Stimulated activated CD4-positive, alpha-beta T cell treated with anti-CD3 and anti-CD28 coated beads, Interleukin-15, amount 100 ng/mL, for 24 hours (primary cell): ENCODE measurements at places on chromosomes 16 and 17.

DNA sequence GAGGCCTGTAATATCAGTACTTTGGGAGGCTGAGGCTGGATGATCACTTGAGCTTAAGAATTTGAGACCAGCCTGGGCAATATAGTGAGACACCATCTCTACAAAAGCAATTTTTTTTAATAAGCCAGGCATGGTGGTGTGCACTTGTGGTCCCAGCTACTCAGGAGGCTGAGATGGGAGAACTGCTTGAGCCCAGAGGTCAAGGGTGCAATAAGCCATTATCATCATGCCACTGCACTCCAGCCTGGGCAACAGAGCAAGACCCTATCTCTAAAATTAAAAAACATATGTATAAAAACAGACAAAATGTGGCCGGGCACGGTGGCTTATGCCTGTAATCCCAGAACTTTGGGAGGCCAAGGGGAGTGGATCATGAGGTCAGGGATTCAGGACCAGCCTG is 3.2 kb upstream of the ZNF785 start:
- no peak for DNase-seq

- DNase-seq: no peak
Observed at GRCh38 chr17:34895383-34895782, 65.9 kb downstream of the CCT6B start.

GRCh38 chr16:80656711-80657150 is 115.9 kb downstream of the DYNLRB2 start:
- DNase-seq: peak; percentile 50

DNA sequence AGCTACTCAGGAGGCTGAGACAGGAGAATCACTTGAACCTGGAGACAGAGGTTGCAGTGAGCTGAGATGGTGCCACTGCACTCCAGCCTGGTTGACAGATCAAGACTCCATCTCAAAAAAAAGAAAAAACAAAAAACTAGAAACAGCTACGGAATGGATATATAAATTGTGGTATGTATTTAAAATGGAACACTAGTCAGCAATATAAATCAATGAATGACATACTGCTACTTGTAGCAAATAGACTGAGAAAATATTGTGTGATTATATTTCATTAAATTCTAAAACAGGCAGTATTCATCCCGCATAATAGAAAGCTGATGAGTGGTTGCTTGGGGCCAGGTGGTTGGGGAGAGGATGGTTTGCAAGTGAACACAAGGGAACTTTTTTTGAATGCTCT is 261.7 kb downstream of the BCAS3 start:
- DNase-seq: no peak

DNA sequence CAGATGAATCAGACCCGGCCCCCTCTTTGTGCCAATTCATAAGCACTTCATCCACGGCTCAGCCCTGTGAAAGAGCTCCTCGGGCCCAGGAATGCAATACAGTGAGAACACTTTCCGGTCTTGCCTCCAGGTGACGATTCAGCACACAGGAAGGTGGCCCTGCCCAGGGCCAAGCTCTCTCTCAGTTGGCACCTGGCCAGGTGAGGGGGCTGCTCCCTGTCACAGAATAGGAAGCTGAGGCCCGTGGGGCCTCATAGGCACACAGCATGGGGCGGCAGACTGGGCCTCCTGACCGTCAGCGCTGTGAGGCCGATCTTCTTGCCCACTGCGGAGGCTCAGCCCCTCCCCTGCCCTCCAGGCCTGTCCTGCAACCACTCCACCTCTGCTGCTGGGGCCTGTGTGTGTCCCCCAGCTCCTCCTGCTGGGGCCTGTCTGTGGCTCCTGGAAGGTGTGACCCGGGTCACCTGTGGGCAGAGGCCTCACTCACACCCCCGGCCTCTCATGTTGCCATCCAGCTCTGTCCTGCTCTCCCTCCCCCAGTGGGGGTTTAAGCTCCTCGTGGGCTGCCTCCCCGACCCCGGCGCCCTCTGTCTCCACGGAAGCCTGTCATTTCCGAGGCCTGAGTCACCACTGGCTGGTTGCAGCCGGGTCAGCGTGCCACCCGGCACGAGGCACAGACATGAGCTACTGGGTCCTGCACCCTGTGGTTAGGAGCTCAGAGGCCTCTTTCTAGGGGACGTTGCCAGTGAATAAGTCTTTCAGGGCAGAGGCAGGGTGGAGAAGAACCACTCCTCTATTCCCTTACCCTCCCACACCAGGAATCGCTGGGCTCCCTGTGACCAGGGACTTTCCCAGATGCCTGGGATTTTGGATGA is 114.4 kb downstream of the SEC14L1 start:
- no peak for DNase-seq

- DNase-seq: no peak
Observed at GRCh38 chr16:58503166-58503862, 3.4 kb downstream of the NDRG4 start.

- no peak for DNase-seq
Observed at GRCh38 chr16:7270823-7271222, 61.8 kb upstream of the RBFOX1 start.

GRCh38 chr17:61063528-61063927 is 336.1 kb upstream of the TBX2 start:
- no peak for DNase-seq

DNA sequence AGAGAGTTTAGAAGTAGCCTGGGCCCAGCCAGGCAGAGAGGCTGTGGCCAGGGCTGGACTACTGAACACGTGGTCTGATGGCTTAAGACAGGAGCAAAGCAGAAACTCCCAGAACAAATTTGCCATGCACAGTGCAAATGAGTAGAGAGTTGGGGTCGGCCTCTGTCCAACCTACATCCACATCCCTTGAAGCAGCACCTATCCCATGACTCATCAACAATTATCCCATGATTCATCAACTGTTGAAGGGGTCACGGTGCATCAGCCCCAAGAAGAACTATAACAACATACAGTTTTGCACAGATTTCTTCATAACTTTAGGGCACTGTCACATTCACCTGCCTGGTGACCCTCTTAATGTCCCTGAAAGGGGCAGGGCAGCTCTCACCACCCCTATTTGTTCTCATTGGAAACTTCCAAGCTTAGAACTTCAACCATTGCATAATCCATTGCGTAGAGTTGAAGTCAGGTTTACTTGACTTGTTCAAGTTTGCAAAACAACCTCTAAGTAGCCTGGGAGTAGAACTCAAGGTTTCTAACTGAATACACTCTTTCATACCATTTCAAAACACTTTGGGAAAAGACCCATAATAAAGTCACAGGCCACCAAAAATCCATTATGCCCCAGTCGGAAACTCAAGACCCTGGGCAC is 235.2 kb upstream of the CDH5 start:
- no peak for DNase-seq

- no peak for DNase-seq
Observed at GRCh38 chr16:27906883-27907282, 156.6 kb downstream of the GSG1L start.

- DNase-seq: no peak
Observed at GRCh38 chr16:11235703-11235991, 20.4 kb downstream of the SOCS1 start.

DNA sequence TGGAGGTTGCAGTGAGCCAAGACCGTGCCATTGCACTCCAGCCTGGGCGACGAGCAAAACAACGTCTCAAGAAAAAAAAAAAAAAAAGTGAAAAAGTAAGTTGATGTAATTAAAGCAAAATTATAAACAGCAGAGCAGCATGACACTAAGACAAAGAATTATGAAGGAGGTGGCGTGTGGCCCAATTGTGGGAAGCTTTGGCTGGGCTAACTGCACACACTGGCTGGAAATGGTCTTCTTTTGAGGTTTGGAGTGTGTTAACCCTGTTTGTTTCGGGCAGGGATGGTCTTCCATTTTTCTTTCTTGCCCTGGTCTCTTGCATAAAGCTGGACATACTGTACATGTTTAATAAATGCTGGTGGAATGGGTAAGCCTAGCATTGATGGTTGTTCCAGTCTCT is 54.8 kb downstream of the RAP1GAP2 start:
- no peak for DNase-seq

GRCh38 chr17:17738901-17739300 is 57.6 kb downstream of the RAI1 start:
- DNase-seq: no peak

GRCh38 chr16:856101-856500 is 55.6 kb upstream of the GNG13 start:
- no peak for DNase-seq

- no peak for DNase-seq
Observed at GRCh38 chr17:30300818-30301217, 9.1 kb upstream of the BLMH start.

DNA sequence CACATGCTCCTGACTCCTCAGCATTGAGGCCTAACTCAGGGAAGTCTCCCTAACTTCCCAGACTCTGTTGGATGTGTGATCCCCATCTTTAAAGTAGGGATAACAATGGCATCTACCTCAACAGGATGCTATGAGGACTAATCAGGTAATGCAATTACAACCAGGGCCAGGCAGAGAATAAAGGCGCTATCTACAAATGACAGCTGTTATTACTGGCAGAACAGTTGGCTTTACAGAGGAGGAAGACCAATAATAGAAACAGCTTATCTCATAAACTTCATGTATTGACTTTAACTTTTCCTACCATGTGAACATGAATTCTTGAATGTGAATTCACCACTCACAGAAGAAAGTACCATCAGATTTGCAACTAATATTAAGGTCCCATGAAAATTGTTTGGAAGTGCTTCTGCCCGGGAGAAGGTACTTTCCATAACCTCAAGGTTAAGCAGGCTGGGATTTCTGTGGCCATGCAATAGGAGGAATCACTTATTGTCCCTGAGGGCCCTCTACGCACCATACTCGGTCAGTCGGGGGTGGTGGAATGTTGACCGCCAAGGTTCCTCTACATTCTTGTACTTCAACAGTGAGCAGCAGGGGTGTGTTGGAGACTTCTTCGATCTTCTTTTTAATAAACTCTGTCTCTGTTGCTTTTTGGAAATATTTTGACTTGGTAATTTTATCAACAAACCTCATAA is 22.6 kb upstream of the ERN1 start:
- no peak for DNase-seq

GRCh38 chr17:8922928-8923327 is 42.6 kb downstream of the PIK3R5 start:
- no peak for DNase-seq

- DNase-seq: no peak
Observed at GRCh38 chr16:19218581-19218980, 50.5 kb downstream of the SYT17 start.

- no peak for DNase-seq
Observed at GRCh38 chr16:30990105-30990504, 5.1 kb downstream of the HSD3B7 start.

- no peak for DNase-seq
Observed at GRCh38 chr17:75454193-75454592, 2.2 kb upstream of the TMEM94 start.

DNA sequence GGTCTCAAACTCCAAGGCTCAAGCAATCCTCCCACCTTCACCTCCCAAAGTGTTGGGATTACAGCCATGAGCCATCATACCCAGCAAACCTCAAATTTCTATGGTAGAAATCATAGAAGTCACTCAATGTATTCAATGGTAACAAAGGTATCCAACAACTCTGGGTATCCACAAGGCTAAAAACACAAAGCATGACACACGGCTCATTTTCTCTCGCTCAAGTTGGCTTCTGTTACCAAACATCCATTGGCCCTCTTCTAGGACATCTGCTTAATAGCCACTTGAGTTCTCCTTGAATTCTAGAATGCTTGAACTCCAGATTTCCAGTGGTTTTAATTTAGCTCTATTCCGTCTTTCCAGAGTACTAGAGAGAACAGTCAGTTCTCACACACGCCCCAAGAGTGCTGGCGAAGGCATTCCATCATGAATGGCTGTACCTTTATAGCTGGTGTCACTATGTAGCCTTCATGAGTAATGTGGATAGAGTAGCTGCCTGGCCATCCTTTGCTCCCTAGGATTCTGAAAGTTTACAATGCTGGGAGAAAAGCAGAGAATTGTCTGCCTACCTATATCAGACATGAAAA is 42.6 kb downstream of the SPAG9 start:
- DNase-seq: no peak

GRCh38 chr17:44333371-44333770 is 8.7 kb upstream of the SLC25A39 start:
- no peak for DNase-seq

DNA sequence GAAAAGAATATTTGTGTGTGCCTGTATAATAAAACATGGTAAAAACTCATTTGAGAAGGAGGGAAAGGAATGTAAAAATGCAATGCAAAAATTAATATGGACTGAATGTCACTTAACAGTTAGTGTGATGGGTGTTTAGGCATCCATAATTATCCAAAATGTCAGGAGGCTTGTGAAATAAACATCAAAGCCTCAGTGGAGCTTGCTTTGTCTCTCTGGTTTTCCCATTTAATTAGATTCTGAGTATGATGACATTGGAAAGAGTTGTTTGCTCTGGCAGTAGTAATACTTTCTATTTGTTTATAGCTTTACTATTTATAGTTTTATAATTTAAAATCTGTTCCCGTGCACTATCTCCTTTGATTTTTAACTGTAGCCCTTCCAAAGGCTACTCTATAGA is 51.9 kb downstream of the CNTNAP4 start:
- DNase-seq: no peak

DNA sequence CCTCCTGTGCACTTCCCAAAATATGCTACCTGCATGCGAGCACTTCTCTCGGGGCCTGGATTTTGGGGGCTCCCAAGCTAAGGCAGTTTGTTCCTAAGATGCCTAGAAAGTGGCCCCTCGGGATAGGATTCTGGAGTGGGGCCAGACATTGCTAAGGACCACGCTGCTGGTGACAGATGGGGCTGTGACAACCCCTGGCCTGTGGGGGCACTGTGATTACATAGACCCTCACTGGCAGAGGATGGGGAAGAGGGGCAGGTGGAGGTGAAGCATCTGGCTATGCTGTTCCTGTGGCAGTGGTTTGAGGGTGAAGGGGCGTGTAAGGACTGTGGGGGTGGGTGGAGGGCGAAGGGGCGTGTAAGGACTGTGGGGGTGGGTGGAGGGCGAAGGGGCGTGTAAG is 128.4 kb downstream of the ENGASE start:
- no peak for DNase-seq

GRCh38 chr16:89156740-89157645 is 14.6 kb upstream of the CDH15 start:
- no peak for DNase-seq

- DNase-seq: no peak
Observed at GRCh38 chr17:80385046-80385445, 29.9 kb upstream of the ENDOV start.

GRCh38 chr16:48613061-48613957 is 3.3 kb upstream of the N4BP1 start:
- peak; percentile 64 for DNase-seq

DNA sequence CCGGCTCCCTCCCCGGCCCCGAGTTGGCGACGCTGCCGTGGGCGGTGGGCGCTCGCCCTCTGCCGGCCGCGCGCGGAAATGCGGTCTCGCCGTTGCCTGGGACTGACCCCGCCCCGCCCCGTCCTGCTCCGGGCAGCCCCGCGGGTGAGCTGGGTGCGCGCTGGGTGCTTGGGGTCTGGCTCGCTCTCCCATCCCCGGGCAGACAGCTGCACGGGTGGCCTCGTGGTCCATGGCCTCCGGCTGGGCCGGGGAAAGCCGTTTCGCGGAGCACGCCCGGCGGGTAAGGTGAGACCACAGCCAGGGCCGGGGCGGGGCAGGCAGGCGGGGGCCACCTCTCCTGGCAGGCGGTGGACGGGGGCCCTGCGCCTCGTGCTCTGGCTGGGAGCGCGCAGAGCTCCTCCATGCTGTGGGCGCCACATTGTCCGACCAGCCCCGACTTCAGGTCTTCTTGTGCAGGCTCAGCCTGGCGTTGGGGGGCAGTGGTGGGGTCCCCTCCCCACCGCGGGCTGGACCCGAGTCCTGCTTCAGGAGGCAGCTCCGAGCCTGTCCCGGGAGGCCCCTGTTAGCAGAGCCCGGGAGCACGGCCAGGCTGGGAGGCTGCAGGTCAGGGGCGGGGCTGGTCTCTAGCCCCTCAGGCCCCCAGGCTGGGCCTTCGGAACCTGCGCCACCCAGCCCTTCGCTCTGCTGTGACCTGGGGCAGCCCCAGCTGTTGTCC is 7.0 kb upstream of the C1QTNF8 start:
- DNase-seq: peak; percentile 81
